Ovary (tissue), 10 donors: ENCODE measurements at places on chromosomes 5 and 9.

GRCh38 chr9:20994486-20994885 lies 37.0 kb downstream of the HACD4 start:
- no peak for DNase-seq

DNA sequence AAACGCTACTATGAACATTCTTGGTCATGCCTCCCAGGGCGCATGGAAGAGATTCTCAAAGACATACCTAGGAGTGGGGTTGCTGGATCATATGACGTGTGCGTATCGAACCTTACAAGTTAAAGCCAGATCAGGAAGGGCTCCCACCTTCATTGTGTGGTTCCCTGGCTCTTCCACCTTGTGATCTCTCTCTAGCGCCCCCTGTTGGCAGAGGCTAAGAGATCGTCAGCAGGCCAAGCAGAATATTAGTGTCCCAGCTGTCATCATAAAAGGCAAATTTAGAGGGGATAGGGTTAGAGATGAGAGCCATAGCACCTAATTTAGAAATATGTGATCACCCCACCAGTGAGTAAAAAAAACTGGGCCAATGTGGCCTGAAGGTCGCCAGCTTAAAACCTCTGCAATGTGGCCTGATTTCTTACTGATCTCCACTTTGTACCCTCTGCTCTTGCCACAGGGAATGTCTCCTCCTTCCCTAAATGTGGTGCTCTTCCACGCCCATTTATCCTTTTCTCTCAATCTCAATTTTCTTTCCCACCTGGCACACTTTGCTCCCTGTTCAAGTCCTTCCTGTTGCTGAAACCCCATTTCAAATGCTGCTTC lies 91.7 kb upstream of the SHB start:
- DNase-seq: peak; percentile 37

DNA sequence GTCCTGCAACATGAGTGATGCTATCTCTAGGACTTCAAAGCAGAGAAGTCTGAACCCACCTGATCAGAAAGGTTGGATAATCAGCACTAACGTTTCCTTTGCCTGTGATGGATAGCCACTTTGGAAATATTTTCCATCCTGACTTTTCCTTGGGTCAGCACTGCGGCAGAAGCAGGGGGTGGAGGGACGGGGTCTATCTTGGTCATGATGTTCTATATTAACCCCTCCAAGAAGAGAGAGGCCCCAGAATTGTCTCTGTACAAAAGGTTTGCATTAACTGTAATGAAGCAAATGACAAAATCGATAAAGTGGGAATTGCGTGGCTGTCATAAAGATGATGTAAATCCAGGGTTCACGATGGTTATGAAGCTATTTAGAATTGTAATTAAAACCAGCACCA lies 279.8 kb upstream of the PANK3 start:
- DNase-seq: no peak

DNA sequence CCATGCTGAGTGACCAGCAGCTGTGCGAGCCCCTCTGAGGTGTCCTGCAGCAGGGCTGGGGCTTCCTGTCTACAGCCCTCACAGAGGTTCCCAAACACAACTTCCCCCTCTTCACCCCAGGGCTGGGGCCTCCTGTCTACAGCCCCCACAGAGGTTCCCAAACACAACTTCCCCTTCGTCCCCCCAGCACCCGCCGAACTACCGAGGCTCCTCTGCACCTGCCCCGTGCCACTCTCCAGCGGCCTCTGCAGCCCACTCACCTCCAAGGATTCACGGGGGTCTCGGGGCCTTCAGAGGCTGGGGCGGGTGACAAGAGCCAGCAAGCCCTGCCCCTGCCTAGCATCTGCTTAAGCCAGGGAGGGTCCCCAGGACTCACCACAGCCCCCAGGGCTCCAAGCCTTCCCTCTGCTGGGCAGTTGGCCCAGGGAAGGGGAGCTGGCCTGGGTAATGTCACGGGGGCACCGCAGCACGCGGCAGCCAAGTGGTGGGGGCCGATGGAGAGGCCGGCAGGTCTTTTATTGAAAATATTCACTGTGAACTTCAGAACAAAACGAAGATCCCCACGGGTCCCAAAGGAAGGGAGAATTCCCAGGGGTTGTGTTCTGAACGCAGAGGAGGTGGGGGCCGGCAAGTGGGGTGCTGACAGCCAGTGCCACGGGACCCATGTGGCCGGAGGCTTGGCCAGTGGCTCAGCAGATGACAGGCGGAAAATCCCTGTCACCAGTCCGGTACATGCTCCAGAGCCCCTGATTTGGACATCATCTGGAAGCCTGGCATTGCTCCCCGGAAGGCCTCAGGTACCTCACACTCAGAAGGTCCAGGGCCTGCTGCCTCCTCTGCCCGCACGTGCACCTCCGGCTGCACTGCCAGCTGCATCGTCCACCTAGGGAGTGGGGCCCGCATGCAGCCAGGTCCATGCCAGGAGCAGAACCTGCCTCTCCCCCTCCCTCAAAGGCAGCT lies 125.3 kb downstream of the ADAMTS2 start:
- DNase-seq: no peak

GRCh38 chr9:128397831-128398230 lies 22.8 kb upstream of the CERCAM start:
- DNase-seq: no peak

- no peak for DNase-seq
Observed at GRCh38 chr5:124910354-124911016, 164.0 kb upstream of the ZNF608 start.
